COR-L47 (cell line): ENCODE measurements at places on chromosomes 3 and 15.
A peak's percentile ranks its signal among the peaks of the same experiment; 100 is the strongest.

DNA sequence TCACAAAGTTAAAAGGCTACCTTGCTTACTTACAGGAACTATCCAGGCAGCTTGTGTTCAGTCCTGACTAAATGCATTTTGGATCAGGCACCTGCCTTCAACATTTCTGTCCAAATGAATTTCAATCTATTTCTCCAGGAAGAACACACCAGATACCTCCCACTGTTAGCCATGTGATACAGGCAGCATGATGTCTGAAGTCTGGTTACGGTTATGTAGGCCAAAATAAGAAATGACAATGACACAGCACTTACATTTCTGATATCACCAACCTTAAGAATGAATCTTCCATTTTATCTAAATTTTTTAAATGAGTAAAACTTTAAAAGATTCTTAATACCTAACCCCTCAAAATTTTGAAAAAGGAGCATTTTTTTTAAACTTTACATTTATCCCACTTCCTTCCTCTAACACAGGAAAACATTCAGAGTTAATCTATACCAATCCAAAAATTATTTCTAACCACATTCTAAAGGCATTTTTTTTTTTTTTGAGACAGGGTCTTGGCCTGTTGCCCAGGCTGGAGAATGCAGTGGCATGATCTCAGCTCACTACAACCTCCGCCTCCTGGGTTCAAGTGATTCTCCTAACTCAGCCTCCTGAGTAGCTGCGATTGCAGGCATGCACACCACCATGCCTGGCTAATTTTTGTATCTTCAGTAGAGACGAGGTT lies at the start of gene MAP4:
Gene MAP4, minus strand, starts transcription at position 116 of the 673 bp plus-strand sequence. CDS start 17,556 bp downstream, outside the sequence.
- no peak for DNase-seq

DNA sequence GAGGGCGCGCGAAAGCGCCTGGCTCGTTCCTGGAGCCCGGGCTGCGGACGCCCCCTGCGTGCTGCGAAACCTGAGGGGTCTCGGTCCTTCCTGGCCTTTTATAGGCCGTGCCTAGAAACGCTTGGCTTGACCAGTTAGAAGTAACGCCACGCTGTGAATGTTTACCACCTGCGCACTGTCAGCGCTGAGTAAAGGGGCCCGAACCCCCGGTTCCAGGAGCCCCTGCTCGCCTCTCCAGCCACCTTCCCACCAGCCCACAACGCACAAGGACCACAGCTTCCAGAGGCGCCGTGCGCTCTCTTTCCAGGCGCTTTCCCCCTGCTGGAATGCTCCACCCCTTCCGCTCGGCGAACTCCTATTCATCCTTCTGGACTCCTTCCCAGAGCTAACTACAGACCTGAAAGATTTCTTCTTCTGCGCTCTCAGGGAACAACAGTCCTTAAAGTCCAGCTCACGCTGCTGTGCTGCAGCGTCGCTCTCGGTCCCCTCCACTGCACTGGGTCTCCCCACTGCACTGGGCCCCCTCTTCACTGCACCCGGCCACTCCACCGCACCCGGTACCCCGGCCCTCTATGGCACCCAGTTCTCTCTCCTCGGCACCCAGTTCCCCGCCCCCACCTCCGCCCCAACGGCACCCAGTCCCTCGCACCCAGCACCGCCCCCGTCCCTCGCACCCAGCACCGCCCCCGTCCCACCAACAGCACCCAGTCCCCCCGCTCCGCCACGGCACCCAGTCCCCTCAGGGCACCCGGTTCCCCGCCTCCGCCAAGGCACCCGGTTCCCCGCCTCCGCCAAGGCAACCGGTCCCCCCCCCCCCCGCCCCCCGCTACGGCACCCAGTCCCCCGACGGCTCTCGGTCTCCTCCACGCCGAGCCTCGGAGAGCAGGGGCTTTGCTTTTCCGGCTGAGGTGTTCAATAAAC lies 69.8 kb downstream of the SQOR start:
- no peak for DNase-seq

GRCh38 chr15:66157507-66157906 lies 96.0 kb downstream of the MEGF11 start:
- DNase-seq, result peak; percentile 65

DNA sequence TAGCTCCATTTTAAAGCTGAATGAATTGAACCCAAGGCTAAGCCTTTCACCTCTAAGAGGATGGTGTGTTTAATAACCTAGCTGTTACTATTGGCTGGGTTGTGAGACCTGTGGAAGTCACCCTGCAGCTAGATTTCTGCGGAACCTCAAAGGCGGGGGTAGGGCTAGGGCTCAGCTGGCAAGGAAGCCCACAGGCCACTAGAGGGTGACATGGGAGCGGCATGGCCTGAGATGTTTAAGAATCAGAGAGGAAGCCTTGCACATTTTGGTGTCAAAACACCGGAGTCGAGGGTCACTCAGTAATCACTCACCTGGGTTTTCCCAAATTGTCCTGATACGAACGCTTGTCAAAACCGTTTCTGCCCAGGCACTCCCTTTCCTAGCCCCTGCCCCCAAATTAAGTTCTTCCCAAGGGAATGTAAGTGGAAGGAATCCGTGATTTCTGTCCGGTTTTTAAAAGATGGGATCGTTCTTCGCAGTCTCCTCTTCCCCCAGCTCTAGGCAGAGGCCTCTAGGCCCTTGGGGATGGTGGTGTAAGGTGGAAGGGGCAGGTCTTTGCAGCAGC lies 3.8 kb upstream of the ACAD9 start:
- peak; percentile 30 for DNase-seq

GRCh38 chr3:69236812-69237707 lies 114.7 kb upstream of the LMOD3 start:
- no peak for DNase-seq

DNA sequence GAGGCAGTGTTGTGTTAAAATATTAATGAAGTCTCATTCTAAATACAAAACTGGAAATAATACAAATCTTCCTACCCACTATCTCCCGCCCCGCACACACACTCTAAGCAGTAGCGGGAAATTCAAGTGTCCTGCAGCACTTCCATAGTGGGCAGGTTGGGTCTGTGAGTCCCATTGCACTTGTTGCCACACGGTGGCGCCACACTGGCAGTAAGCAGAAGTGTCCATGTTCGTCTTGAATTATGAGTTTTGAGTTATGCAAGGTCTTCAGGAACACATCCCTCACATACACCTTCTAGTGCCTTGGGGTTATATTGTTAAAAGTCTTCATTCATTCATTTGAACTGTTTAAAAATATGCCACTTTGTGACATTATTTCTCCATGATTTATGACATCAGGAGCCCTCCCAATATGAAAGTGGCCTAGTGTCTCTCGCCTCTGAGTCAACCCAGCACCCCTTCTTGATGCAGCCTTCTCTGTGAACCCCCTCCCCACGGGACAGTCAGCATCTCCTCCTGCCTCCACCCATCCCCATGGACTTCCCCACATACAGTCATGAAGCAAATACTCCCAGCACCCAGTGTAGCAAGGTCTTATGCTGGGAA lies 17.6 kb upstream of the CCDC174 start:
- no peak for DNase-seq

DNA sequence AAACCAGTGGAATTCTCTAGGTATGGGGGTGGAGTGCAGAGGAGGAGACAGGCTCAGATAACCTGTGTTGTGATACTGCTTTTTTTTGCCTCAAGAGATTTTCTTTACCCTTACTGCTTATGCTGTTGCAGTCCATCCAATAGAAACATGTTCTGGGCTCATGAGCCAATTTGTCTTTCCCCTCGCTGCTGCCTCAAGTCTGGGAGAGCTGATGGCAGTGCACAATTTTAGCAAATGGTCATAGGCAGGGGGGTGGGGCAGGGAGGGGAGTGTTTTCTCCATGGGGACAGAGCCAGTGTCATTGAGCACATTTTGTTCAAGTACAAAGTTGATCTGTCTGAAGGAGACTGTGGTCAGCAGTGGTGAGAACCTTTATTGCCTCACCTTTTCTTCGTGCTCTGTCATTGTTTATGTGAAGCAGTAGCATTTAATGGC lies 134.9 kb downstream of the MBNL1 start:
- DNase-seq, result no peak

GRCh38 chr3:7683426-7683825 lies 818.2 kb upstream of the LMCD1 start:
- no peak for DNase-seq

GRCh38 chr3:96331341-96331740 lies 483.1 kb upstream of the EPHA6 start:
- DNase-seq, result no peak
